ENCODE measurements at places on chromosomes 5 and 9. TPM values are rescaled to one million over a fixed set of nuclear protein-coding genes. Genes with fewer than 3 reads are reported as not detected.
A peak's percentile ranks its signal among the peaks of the same experiment; 100 is the strongest.

DNA sequence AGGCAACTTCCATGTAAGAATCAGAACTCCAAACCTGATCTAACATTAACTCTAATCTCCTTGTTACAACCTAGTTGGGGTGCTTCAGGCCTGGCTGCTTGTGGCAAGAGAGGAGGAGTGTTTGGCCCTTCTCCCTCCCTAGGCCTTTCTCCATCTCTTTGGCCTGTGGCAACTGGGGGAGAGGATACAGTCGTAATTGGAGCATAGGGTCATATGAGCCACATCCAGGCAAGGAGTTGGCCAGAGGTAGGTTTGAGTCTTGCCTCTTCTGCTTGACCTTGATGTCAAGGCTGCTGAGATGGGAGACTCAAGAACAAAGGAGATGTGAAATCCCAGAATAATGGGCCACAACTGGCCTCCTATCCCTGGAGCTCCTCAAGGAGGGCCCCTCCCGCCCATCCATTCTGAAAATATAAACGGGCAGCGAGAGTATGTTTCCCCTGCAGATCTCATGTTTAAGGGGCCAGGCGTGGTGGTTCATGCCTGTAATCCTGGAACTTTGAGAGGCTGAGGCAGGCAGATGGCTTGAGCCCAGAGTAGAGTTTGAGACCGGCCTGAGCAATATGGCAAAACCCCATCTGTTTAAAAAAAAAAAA is 59.3 kb upstream of the ANGPTL2 start:
- peak; percentile 26 for DNase-seq

GRCh38 chr9:117418111-117418510 is 3.3 kb upstream of the ASTN2 start:
- no peak for DNase-seq

- no peak for DNase-seq
These were observed 50.7 kb downstream of the KCNV2 start for GRCh38 chr9:2767800-2768677.

Gene CMYA5
- 1.5 TPM for total RNA-seq

Gene SLC6A19
- not detected for total RNA-seq
